ENCODE measurements at places on chromosomes 13 and 19. TPM values are rescaled to one million over a fixed set of nuclear protein-coding genes. Genes with fewer than 3 reads are reported as not detected.

DNA sequence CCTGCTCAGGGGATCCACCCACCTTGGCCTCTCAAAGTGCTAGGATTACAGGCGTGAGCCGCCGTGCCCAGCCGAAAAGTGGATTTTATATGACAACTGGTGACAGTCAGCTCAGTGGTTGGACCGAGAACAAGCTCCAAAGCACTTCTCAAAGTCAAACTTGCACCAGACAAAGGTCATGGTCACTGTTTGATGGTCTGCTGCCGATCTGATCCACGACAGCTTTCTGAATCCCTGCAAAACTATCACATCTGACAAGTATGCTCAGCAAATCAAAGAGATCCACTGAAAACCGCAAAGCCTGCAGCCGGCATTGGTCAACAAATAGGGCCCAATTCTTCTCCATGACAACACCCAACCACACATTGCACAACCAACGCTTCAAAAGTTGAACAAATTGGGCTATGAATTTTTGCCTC is 21.6 kb upstream of the NAA16 start:
- DNase-seq: no peak

DNA sequence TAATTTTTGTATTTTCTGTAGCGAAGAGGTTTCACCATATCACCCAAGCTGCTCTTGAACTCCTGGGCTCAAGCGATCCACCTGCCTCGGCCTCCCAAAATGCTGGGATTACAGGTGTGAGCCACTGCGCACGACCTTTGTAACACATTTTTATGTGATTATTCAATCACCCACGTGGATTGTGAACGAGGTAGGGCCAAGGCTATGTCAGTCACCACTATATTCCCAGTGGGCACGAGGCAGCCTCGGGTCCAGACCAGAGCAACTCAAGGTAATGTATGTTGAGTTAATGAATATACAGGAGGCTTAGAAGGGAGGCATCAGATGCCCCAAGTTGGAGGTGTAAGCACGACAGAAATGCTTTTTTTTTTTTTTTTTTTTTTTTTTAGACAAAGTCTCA is 8.9 kb downstream of the PTGIR start:
- no peak for DNase-seq

DNA sequence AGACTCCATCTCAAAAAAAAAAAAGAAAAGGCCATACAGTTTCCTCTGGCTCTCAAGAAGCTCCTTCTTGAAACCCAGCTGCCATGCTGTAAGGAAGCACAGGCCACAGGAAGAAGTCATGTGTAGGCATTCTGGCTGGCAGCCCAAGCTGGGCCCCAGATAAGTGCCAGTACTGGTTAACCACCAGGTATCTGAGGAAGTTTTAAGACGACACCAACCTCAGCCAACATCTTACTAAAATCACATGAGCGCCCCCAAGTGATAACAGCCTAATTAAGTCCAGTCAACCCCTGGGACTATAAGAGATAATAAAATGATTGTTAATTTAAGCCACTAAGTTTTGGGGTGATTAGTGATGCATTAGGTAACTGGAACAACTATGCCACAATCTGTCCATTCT is 27.4 kb upstream of the AKT2 start:
- DNase-seq: no peak

- DNase-seq: peak; percentile 64
These were observed at the start of gene ZNF625 for GRCh38 chr19:12156223-12157058. Gene ZNF625, minus strand, starts transcription at chr19:12156734. Its CDS starts 176 bp downstream, at chr19:12156558.

GRCh38 chr19:50876456-50876855 is 3.2 kb downstream of the KLK2 start:
- DNase-seq: no peak

DNA sequence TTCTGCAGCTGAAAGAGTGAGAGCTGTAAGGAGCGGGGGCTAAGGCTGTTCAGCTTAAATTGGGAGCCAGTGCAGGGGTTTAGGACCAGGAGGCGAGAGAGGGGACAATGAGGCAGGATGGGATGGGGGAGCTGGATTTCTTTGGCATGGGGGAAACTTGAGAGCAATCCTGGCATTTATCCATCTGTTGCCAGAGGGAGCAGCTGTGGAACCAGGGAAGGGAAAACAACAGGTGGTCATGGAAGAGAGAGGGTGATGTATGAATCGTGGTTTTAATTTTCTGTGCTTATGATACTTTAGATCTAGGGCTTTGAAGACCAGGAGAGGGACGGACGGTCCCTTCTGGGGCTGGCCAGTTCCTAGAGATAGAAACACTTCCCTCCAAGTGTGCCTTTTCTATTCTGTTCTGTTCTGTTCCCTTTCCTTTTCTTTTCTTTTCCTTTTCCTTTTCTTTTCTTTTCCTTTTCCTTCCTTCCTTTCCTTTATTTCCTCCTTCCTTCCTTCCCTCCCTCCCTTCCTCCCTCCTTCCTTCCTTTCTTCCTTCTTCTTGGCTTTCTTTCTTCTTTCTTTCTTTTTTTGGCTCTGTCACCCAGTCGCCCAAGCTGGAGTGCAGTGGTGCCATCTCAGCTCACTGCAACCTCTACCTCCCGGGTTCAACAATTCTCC is 16.0 kb upstream of the CCL25 start:
- DNase-seq: no peak

DNA sequence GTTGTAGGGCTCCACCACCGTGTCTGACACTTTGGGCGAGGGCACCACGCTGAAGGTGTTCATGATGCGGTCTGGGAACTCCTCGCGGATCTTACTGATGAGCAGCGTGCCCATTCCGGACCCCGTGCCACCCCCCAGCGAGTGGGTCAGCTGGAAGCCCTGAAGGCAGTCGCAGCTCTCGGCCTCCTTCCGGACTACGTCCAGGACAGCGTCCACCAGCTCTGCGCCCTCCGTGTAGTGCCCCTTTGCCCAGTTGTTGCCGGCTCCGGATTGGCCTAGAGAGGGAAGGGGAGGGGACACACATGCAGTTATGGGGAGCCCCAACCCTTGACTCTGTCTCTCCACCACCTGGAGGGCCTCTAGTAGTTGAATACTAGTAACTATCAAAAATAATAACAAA is 6.2 kb downstream of the TUBB4A start:
- DNase-seq: no peak

- DNase-seq: no peak
These were observed 40.3 kb downstream of the RHPN2 start for GRCh38 chr19:33024398-33024797.

DNA sequence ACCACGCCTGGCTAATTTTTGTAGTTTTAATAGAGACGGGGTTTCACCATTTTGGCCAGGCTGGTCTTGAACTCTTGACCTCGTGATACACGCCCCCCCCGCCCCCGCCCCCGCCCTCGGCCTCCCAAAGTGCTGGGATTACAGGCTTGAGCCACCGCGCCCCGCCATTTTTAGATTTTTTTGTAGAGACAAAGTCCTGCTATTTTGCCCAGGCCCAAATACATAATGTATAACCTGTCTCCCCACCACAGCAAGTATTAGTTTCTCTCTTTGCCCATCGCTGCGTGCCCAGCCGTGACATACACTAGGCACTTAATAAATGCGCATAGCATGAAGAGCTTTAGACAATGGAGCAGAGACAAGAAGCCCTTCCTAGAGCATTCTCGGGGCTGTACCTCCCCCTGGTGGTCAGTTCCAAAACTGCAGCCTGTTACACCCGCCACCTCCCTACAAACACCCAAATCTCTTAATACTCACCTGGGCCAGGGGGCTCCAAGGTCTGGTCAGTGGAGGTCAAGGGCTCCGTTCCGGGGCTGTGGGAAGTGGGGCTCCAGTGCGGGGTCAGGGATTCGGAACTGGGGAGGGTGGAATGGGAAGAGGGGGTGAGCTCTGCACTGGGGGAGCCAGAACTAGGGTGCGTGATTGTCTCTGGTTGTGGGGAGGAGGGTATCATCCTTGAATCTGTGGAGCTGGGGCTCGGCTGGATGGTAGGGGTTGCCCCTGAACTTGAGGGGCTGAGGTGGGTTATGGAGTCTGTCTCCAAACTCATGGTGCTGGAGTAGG is 22.5 kb downstream of the IQCN start:
- peak; percentile 73 for DNase-seq

- no peak for DNase-seq
These were observed 22.8 kb upstream of the RNF17 start for GRCh38 chr13:24741016-24741662.

DNA sequence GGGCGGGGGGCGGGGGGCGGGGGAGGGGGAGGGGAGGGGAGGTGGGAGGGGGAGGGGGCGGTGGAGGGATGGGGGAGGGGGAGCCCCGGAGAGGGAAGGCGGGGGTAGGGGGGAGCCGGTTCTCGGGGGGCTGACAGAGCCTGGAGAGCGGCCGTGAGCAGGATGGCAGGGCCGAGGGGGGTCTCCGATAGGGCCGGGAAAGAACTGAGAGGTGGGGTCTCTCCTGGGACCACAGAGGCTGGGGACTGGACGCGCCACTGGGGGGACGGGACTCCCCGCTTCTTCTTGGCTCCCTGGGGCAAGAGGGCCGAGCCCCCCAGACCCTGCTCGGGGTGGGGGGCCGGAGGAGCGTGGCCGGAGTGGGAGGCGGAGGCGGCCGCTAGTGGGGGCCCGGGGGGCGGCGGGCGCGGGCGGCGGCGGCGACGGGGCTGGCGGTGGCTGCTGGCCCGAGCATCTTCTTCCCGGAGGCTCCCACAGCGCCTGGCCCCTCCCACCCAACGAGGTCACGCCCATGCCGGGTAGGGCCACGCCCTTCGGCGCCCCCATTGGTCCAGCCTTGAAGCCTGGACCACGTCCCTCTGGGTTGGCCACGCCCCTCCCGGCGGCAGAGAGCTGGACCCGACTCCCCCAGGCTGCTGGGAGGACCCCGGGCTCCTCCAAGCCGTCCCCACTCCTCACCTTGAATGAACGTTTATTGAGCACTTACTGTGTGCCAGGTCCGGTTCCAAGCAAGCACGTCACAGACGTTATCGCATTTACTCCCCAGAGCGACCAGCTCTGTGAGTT is at the start of gene NOVA2:
Gene NOVA2 (minus strand): TSS at position 313 of the 786 bp plus-strand sequence. CDS start 514 bp downstream, outside the sequence.
- DNase-seq: no peak

- no peak for DNase-seq
These were observed 114.3 kb upstream of the TDRD3 start for GRCh38 chr13:60282708-60283107.

- DNase-seq: no peak
These were observed 40.7 kb upstream of the SPATA13 start for GRCh38 chr13:24119626-24120508.

GRCh38 chr19:15081911-15082310 is at the start of gene OR1I1:
Gene OR1I1, plus strand, starts transcription at chr19:15082211. Its CDS starts 4,855 bp downstream, at chr19:15087066.
- no peak for DNase-seq

GRCh38 chr13:82687884-82688283 is 1194.4 kb downstream of the SLITRK1 start:
- no peak for DNase-seq

- no peak for DNase-seq
These were observed 316.2 kb downstream of the ENOX1 start for GRCh38 chr13:43470610-43471009.

DNA sequence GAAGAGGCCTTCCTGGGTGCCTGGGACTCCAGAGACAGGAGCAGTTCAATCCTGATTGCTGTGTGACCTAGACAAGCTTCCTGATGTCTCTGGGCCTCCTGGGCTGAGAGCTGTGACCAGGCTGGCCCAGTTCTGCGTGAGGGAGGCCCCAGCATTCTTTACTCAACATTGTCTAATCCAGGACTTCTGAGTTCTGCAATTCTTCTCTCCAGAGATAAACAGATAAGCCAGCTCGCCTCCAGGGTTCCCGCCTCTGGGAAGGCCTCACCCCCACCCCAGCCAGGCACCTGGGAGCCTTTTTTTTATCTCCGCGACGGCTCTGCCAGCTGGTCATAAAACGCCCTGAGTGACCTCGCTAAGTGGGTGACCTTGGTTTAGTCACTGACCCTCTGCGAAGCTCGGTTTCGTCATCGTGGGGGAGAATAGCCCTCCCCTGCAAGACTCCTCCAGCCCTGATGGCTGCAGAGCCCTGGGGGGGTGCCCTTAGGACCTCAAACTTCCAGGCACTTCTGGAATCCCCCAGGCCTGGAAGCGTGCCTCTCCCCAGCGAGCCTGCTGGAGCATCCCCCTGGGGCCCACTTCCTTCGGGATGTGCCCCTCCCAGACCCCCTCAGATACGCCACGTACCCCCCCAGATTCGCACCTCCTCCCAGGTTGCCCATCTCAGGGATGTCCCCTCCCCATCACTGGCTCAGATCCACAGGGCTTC is 1.9 kb downstream of the SULT2B1 start:
- DNase-seq: no peak

- no peak for DNase-seq
These were observed 9.9 kb upstream of the KLHL26 start for GRCh38 chr19:18626906-18627305.

DNA sequence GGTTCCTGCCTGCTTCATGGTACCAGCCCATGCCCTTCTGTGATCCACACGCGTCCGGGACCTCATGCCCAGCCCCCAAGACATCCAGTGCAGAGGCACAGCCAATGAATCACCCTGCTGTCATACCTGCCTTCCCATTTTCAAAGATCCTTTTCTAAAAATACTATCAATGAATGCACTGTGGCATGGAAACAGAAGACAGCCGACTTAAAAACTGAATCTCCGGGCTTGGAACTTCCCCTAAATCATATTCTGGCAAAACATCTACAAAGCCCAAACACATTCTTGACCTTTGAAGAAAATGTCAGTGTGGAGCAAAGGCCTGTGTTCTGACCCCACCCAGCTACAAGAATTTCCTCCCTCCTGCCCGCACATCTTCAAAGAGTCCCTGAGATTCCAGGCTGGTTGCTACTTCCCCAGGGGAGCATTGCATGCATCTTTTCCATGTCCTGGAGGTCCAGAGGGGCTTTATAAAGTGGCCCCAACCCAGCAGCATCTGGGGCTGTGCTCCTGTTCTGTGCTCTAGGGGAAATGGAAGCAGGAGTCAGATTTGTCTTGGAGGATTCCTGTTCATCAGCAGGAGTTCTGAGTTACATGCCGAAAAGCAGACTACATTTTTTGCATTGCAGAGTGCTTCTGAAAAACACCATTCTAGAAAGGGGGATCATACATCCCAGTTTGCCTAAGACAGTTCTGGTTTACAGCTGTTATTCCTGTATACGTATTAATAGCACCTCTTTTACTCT is 135.2 kb downstream of the USP12 start:
- no peak for DNase-seq

DNA sequence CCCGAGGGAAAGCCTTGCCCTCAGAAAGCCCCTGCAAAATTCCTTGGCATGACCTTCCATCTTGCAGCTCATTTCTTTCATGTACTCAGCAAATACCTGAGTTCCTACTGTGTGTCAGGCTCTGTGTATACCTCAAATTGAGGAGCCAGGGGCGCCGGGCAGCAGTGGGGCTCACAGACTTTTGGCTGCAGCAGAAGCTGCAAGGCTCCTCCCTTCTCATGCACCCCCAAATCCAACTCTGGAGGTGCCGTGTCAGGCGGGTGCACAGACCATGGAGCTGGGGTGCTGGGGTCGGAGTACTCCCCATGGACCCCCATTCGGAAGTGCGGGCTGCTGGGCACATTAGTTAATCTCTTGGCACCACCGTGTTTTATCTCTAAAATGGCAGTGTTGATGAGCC is 72.3 kb downstream of the COL4A2 start:
- DNase-seq: no peak

GRCh38 chr13:81089371-81090157 is 748.6 kb upstream of the SPRY2 start:
- no peak for DNase-seq

The FFAR3 gene
- total RNA-seq: not detected

The PCDH17 gene
- total RNA-seq: not detected

The SPACA4 gene
- total RNA-seq: not detected

The NAPSA gene
- total RNA-seq: not detected

The PLVAP gene
- total RNA-seq: not detected

The IZUMO1 gene
- not detected for total RNA-seq

The ZNF285 gene
- 0.25 TPM for total RNA-seq

The PRSS57 gene
- total RNA-seq: not detected

The IL17D gene
- total RNA-seq: 0.57 TPM

The IL27RA gene
- 25.4 TPM for total RNA-seq

The LSM14A gene
- 233 TPM for total RNA-seq

The FGF22 gene
- total RNA-seq: 0.65 TPM

The OR7A5 gene
- not detected for total RNA-seq

The GFY gene
- total RNA-seq: not detected

The MBD3L3 gene
- not detected for total RNA-seq
